ENCODE measurements at places on chromosomes 5 and 9.

DNA sequence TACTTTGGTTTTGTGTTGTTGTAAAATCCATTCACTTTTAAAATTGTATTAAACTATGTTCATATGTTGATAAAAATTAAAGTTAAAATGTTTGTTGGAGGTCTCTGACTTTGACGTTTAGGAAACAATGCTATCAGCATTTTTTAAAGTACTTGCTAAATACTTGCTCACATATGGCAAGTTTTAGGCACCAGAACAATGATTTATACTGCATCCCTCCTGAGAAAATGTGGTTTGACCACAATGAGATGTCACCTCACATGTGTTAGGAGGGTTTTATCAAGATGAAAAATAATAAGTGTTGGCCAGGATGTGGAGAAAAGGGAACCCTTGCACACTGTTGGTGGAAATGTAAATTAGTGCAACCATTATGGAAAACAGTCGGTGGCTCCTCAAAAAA is 180.8 kb downstream of the HSD17B3 start:
- DNase-seq: no peak

DNA sequence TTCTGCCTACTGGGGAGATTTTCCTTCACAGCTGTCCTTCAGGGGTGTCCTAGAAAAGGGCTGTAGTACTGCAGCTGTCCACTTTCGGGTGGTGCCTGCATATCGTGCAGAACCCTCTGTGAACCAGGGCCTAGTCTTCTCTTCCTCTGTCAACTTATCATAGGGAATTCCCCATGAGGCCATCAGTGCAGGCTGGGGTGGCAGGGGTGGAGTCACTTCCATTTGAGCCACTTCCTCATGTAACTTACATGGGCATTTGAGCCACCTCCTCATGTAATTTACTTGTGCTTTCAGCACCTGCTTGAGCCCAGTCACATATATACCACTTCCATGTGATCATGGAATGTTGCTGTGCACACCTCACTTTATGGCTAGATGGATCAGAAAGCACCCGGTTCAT is 742.0 kb upstream of the RGMB start:
- no peak for DNase-seq

DNA sequence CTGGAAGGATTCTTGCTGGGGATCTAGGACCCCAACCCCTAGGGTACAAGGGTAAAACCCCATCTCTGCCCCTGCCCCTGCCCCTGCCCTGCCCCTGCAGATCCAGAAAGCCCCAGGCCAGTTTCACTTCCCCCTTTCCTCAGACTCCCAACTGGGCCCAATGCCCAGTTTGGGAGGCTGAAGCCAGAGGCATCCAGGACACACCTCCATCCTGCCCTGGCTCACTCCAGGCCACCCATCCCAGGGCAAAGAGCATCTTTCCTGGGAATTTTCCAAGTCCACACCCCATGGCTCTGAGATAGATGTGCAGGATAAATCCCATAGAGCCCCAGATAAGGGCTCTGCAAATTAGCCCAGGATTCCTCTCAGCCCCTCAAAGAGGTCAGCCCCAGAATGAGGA is 17.4 kb downstream of the CNTFR start:
- DNase-seq: no peak

- DNase-seq: peak; percentile 47
Measured at GRCh38 chr5:92378966-92379611, 996.0 kb upstream of the ARRDC3 start.

DNA sequence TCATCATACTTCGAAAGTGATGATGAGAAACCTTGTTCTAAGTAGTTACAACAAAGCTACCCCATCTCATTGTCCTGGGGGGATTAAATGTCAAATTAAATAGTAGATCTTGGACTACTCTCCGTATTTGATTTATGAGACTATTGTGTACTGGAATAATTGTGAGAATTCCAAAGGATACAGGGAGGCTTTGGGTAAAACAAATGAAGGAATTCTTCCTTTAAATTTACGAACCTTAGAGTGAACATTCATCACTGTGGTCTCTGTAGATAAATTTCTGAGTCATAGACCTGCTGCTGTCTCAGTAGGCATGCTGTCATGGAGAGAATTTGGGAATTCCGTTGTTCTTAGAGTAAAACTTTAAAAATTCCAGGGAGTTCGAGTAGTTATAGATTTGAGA is 836.2 kb downstream of the DNAH5 start:
- no peak for DNase-seq

DNA sequence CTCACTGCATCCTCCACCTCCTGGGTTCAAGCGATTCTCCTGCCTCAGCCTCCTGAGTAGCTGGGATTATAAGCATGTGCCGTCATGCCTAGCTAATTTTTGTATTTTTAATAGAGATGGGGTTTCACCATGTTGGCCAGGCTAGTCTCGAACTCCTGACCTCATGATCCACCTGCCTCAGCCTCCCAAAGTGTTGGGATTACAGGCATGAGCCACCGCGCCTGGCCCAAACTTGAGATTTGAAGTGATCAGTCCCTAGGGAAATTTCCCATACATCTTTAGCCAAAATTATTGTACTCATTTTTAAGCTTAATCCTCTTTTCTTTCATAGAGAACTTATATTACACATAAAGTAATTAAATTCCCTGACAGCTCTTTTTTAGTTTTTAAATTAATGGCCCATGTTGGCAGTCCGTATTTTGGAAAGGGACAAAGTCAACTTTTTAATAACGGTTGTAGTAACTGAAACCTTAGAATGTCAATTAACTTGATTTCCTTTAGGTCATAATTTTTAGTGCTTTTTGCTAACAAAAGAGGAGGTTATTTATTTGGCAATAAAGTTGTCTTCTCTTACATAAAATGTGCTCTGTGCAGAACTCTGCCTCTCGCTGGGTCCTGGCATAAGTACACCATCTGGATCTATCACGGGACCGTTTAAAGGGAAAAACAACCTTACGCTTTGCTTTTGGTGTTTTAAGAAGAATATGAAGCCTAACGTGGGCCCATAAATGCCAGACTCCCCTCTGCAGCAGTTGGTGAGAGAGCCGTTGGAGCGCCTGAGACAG is 142.3 kb upstream of the OTULINL start:
- no peak for DNase-seq

- DNase-seq: no peak
Measured at GRCh38 chr5:115463983-115464382, 80.6 kb downstream of the FEM1C start.

- no peak for DNase-seq
Measured at GRCh38 chr9:137286975-137287383, 9.5 kb downstream of the TOR4A start.
